Astrocyte of the hippocampus (primary cell): ENCODE measurements at places on chromosomes 7 and 10.

- DNase-seq = no peak
Measured at GRCh38 chr7:84913731-84914130, 273.1 kb downstream of the SEMA3D start.

- DNase-seq = peak; percentile 3
Measured at GRCh38 chr10:85318809-85319807, 990.7 kb downstream of the CCSER2 start.

GRCh38 chr10:18713077-18713476 lies 53.8 kb downstream of the ARL5B start:
- DNase-seq = peak; percentile 92

DNA sequence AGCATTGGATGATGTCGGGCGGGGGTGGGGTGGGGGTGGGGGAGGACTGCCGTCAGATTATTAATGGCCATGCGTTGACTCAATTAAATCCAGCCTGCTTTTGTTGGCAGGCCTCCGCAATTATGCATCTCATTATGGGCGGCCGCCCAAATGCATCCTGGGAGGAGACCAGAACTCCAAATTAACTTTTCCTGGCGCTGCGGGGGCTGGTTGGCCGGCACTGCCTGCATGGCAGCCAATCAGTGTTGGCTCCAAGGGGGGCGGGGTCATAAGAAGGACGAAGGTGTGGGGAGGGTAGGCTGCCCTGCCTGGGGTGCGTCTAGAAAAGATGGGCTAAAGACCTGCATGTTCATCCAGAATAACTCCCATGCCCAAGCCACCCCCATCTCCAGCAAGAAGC lies 83.9 kb upstream of the PAX2 start:
- no peak for DNase-seq

DNA sequence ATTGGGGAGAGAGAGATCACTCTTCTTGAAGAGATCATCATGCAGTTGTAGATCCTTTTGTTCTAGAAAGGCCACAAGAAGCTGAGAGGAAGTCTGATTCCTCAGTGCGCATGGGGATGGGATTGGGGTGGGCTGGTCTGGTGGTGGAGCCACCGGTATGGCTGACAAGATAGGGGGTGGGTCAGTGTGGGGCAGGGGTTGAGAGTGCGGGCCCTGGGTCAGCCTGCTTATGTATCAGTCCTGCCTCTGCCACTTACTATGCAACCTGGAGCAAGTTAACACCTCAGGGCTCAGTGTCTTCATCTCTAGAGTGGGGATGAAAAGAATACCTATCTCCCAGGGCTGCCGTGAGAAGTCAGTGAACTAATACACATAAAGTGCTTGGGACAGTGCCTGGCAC lies 8.0 kb downstream of the SMARCD3 start:
- DNase-seq = no peak

- DNase-seq = no peak
Measured at GRCh38 chr10:11004144-11005077, 13.3 kb upstream of the CELF2 start.

DNA sequence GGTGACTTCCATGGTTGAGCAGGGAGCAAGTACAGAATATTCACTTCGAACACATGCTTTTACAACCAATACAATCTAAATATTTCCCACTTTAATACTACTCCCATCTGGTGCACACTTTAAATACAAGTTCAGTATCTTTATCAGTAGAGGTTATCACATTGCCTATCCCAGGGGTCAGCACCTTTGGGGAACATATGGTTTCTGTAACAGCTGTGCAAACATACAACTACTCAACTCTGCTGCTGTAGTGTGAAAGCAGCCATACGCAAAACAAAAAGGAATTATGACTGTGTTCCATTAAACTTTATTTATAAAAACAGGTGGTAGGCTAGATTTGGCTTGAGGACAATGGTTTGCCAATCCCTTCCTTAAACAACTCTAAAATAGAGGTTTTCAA lies 157.5 kb downstream of the XPNPEP1 start:
- DNase-seq = no peak

- no peak for DNase-seq
Measured at GRCh38 chr7:114073701-114074100, 154.9 kb upstream of the PPP1R3A start.

DNA sequence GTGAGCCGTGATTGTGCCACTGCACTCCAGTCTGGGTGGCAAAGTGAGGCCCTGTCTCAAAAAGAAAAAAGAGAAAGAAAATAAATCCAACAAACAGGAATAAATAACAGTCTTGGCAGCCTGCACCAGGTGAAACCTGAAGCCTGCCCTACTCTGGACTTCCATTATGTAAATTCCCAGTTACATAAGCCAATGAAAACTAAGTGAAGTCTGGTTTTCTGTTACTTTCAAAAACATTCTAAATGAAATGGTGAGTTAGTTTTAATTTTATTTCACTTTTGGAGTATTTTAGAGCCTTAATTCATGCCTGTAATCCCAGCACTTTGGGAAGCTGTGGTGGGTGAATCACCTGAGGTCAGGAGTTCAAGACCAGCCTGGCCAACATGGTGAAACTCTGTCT lies 22.5 kb upstream of the HIBADH start:
- peak; percentile 15 for DNase-seq

DNA sequence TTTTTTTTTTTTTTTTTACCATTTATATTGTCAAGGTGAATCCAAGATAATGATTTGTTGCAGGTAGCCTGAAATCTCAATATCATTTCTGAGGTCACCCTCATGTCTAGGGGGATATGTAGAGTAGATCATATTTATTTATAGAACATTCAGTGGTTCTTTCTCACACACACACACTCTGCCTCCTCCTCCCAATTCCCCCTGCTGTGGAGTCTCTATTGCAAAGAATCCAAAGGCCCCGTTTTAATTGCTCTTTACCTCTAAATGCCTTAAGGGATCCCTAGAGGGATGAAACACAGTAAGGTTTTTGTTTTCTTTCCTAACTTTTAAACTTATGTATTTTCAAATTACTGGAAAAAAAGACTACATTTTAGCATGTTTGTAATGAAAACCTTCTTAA lies 170.0 kb downstream of the PRKG1 start:
- peak; percentile 30 for DNase-seq

GRCh38 chr7:135161669-135162068 lies 8.8 kb downstream of the CYREN start:
- no peak for DNase-seq

DNA sequence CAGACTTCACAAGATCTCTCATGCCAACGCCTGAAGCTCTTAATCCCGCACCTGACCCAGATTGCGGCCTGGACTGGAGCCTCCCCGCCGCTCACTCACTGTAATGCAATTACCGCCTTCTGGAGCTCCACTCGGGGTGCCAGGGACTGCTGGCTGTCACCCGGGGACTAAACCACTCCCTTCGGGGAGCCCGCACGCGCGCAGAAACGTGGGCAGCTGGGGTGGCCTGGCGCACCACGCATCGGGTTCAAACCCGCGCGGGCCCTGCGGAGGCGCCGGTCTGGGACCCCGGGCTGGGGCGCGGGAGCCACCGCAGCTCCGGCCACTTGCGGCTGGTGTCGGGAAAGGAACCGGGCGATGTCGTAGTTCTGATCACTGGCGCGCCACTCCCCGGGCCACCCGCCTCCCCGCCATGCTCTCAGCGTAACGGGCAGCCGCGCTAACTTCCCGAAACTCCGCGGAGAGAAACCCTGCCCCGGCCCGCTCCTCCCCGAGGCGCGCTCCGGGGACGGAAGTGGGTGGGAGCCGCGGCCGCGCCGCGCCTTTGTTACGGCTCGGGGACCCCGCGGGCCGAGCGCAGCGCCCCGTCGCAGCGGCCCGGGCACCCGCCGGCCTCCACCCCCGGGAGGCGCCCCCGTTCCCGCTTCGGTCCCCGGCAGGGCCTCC lies 100.3 kb upstream of the SVIL start:
- peak; percentile 74 for DNase-seq

DNA sequence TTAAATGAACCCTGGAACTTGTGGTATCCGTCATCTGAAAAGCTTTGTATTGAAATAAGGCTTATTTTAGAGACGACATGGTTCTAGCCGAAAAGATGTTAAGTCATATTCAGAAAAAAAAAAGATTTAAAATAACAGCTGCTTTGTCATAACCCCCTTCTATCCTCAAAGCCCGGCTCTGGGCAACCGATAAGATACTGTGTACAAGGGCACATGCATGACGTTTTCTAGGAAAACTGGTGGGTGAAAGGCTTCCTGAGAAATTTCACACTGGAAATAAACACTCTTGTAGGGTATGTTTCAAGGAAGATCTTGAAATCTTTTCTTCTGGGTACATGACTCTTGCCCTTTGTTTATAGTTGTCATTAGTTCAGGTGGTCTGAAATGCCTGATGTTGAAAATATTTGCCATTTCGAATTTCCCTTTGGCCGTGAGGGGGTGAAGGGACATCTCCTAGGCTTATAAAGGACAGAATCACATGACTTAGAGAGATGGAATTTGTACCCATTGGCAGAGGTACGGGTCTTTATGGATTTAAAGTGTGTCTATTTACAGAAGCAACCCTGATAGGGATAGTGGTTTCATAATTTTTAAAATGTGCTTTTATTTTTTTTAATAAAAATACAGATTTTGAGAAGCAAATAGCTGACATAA lies 232.5 kb downstream of the PTEN start:
- no peak for DNase-seq

DNA sequence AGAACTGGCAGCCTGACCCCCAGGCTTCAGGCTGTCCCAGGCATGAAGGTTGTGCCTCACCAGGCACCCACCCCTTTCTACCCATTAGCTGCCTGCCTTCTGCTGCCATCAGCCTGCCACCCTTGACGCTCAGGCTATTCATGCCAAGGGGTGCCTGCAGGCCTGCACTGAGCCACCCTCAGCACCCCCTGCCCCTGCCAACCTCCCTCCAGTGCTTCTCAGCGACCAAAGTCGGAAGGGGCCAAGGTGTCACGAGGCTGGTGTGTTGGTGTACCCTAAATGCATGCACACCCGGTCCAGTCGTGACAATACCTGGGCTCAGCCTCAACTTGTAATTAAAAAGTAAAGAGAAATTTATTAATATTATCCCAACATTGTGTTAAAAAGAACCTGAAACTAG lies 422.7 kb downstream of the ARL4A start:
- DNase-seq = no peak

DNA sequence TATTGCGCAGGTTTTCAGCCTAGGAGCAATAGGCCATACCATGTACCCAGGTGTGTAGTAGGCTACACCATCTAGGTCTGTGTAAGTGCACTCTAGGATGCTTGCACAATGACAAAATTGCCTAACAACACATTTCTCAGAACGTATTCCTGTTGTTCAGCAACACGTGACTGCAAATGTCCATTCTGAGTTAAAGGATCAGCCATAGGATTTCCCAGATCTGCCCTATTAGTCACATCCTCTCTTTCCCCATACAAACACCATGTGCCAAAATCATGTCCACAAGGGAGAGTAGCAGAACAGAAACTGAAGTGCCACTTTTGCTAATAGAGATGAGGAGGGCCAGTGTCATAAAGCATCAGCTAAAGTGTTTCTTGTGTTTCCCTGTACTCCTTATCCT lies 42.6 kb upstream of the AMPH start:
- peak; percentile 8 for DNase-seq

GRCh38 chr7:134552105-134552504 lies 3.2 kb downstream of the AKR1B15 start:
- no peak for DNase-seq

GRCh38 chr10:131656431-131656841 lies 244.4 kb upstream of the PPP2R2D start:
- no peak for DNase-seq

DNA sequence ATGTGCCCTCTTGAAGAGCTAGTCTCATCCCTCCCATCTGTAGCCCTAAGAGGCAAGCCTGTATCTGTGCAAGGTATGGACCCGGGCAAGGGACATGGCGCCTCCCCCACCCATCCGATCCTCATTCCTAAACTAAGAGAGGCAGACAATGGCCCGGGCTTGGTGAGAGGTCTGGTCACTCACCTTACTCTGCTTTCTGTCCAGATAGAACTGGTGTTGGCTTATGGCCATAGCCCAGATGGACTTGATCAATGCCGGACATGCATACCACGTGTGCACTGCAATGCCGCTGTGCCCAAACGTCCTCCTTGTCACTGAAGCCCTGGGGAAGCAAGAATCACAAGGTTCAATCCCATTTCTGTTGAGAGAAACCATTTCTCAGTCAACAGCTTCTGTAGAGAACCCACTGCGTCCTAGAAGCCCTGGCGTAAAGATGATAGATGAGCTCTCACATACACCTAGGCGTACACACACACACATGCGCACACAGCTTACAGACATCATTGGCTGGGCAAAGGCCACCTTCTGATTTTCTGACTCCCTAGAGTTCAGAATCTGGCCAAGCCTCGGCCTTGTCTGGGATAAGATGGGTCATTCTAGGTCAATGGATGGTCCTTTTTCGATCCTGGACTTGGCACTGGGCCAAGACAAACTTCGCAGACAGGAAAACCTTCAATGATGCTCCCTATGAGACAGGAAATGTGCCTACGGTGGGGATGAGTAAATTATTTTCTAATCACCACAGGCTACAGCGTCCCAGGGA lies 114.6 kb downstream of the PRPF18 start:
- no peak for DNase-seq

- DNase-seq = no peak
Measured at GRCh38 chr7:134865001-134865845, 85.8 kb downstream of the CALD1 start.

GRCh38 chr7:2719007-2719406 lies 31.0 kb downstream of the AMZ1 start:
- peak; percentile 49 for DNase-seq

GRCh38 chr7:110105307-110105706 lies 985.6 kb upstream of the LRRN3 start:
- DNase-seq = no peak

- DNase-seq = no peak
Measured at GRCh38 chr7:343227-343822, 53.4 kb downstream of the FOXL3 start.

GRCh38 chr7:23462846-23463245 lies 7.4 kb downstream of the IGF2BP3 start:
- DNase-seq = peak; percentile 67

DNA sequence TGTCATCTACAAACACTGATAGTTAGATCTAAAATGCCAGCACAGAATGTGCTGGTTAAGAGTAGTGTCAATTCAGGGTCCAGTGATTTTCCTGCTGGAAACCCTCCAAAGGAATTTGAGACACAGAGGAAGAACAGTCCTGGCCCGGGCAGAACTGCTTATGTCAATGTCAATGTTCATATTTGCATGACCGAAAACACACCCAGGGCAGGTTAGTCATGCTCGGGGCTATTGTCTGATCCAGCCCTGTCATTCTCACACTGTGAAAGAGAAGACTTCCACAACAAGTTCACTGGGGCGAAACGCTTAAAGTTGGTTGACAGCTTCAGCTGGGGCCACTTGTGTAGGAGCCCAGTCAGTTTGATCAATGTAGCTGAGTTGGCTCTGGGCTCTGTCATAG lies 139.3 kb downstream of the C1GALT1 start:
- peak; percentile 51 for DNase-seq

- DNase-seq = no peak
Measured at GRCh38 chr10:104246976-104247375, 7.7 kb upstream of the GSTO1 start.

GRCh38 chr7:100874577-100875355 lies at the start of gene SRRT:
Gene SRRT, plus strand, starts transcription at chr7:100875103. Its CDS starts 488 bp downstream, at chr7:100875591.
- peak; percentile 99 for DNase-seq

GRCh38 chr10:78756604-78757343 lies 312.0 kb upstream of the ZMIZ1 start:
- peak; percentile 92 for DNase-seq
